ENCODE measurements at places on chromosomes 5 and 9.

DNA sequence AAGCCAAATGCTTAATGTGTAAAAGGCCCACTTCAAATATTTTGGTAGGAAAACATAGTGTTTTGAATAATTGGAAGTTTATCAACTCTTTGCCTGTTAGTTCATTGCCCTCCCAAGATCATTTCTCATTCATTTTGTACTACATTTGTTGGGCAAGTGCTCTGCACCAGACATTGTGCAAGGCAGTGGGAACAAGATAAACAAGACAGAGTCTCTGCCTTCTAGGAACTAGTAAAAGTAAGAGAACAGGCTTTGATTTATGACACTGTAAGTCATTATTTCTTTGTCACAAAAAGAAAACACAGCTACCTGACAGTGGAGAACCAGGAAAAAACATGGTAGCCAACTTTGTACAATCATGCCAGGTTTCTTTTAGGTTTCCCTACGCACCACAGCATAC is 63.7 kb upstream of the PAM start:
- DNase-seq: no peak

DNA sequence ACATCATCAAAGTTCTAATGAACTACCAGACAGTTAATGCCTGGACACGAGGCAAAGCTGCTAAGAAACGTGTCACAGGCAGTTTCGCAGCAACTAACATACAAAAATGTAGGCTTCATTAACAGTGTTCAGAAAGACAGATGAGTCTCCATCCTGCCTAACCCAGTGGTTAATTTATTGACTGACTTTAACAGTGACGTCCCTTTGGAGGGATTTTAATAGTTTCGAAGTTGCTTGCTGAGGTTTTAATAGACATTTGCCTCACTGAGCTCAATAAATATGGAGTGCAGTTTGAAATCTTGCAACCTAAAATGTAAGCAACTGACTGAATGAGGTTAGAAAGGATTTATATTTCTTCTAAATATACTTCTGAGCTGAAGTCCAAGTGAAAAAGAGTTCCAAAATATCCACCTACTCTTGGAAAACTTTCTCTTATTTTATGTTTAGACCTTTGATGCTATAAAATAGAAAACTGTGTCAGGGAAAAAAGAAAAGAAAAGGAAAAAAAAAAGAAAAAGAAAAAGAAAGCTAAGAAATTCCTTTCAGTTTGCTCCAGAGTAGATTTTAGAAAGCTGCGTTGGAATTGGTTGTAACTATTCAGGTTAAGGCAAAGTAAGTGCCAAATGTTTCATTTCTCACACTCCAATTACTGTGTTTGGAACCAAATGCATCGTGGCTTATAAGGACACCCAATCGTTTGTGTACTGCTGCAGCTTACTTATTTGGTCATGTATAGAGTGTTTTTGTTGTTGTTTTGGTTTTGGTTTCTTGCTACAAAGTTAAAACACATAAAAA is 2016.6 kb downstream of the MAT2B start:
- DNase-seq: no peak

DNA sequence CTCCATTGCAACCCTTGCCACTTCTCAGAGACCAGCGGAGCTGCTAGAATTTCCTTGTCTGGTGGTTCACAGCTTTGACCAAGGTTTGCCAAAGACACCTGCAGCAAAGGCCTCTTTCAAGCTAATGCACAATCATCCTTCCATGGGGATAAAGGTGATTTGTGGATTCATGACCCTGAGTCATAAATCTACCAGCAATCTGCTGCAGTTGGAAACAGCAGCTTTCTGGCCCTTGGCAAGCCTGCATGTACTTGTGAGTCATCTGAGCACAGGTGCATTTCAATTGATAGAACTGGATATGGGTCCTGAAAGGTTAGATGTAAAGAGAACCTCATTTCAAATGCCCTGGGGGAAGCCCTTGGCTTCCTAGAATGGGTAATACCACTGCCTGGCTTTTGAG is 21.6 kb upstream of the TCF7 start:
- DNase-seq: no peak

DNA sequence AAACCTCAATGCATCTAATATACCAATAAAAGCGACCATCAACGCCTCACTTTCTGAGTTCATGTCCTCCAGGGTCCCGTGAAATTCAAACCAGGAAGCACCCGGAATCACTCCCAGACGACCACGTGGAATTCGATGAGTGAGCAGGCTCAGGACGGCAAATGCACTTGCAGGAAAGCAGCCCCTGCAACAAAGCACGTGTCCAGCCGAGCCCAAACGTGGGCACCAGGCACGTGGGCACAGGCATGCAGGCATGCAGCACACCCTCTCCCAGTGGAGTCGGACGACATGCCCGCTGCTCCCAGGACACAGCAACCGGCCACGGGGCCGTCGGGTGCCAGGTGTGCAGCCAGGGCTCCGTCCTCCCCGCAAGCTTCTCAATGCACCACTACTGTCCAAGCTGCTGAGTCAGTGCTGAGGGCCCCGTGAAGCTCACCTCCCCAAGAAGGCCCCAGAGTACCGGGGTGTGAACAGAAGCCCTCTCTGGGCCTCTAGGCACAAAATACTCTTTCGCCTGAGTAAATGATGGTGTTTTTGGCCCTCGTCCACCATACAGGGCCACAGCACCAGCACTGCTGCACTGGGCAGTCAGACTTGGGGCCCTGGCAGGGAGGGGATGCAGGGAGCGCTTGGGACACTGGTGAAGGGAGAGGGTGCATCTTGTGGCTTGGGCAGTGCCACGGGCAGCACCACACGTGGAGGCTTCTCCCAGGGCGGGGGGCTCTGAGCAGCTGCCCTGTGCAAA is 87.6 kb downstream of the VAV2 start:
- DNase-seq: no peak

DNA sequence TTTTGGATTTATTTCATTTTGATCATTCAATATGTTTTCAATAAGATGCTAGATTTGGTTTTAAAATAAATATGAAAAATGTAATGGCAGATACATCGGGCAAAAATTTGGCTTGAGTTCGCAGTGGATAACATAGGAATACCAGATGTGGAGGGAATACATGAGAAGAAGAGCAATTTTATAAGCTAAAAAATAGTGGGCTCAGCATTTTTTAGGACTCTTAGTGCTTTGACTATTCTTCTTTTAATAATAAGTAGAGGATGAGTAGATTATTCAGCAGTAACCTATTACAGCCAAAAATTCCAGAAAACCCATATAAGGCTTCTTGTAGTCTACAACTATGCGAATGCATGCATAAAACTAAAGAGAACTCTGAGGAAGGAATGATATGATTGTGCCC is 22.8 kb upstream of the GHR start:
- no peak for DNase-seq

DNA sequence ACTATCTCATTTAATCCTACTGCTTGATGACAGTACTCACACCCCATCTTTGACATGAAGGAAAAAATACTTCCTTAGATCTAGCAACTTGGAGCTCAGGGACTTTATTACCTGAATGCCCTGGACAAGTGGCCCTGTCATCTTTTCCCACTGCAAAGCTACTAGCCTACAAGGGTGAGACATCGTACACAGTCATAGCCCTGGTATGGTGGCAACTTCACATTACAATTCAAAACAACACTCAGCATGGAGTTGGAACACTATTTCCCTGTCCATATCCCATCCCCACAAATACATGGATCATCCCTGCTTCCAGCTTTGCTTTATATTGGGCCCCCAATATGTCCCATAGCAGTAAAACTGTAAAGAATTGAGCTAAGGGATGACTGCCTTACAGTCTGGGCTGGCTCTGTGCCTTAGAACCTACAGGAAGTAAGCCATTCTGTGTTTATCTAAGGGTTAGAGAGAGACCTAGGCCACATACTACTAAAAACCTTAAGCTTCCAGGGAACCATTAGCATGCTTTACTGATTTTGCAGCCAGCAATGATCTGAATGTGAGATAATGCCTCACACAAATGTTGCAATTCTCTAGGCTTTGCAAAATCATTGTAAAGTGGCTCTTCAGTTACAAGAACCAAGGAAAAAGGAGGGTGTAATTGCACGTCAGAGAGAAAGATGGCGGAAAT is 55.9 kb downstream of the OTULIN start:
- no peak for DNase-seq

GRCh38 chr5:139881143-139881733 is 85.6 kb downstream of the PSD2 start:
- no peak for DNase-seq

GRCh38 chr5:154523104-154523503 is 45.1 kb upstream of the HAND1 start:
- no peak for DNase-seq

GRCh38 chr5:173781816-173782670 is 106.1 kb upstream of the CPEB4 start:
- DNase-seq: peak; percentile 92

DNA sequence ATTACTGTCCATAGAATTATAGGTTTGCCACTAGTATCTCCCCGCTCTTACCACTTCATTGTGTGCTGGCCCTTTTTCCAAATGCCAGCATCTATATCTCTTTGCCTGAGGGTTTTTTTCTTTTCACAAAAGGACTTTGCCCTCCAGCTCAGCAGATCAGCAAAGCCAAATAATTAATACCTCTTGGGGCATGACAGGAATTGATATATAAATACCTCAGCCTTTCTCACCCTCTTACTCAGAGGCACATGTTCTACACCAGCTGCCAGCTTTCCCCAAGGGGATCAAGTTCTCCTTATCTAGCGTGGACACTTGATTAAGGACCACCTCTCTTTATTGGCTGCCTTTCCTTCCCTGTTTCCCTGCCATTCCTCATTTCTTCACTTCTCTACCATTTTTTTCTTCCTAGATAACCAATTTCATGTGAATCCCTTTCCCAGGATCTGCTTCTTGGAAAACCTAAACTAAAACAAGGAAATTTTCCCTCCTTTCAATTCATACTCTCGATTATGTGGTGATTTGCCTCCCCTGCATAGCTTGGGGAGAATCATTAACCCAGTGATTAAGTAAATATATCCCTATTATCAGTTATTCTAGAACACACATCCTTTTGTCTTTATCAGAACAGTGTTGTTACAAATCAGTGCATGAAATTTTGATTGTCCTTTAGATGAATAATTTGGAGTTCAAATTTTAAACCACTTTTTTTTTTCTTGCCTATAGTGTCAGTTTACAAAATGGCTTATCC is 6.9 kb upstream of the NUDT12 start:
- DNase-seq: no peak

DNA sequence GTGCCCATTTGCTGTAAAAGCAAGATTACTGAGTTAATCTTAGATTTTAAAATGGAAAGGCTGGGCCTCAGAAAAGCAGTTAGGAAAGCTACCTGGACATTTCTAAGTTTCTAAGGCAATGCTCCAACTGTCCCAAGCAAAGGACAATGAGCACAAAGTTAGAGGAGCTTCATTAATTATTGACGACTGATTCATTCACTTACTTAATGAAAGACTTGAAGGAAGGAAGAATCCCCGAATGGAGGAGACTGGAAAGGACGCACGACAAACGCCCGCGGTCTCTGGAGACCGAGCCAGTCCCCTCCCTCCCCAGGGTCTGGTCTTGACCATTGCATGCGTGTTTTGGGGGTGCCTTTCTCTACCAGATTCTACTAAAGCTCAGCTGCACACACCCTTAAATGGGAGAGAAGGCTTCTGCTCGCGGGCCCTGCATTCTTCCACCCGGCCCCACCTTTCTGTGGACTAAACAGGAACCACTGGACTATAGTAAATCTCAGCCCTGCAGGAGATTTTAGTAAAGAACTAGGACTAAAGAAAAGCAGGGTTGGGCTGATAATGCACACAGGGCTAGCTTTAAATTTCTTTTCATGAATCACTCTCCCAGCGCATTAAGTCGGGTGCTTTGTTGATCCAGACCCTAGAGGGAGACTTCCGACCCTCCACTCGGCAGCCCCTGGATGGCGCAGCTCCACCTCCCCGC is 44.8 kb downstream of the CTSL start:
- no peak for DNase-seq

DNA sequence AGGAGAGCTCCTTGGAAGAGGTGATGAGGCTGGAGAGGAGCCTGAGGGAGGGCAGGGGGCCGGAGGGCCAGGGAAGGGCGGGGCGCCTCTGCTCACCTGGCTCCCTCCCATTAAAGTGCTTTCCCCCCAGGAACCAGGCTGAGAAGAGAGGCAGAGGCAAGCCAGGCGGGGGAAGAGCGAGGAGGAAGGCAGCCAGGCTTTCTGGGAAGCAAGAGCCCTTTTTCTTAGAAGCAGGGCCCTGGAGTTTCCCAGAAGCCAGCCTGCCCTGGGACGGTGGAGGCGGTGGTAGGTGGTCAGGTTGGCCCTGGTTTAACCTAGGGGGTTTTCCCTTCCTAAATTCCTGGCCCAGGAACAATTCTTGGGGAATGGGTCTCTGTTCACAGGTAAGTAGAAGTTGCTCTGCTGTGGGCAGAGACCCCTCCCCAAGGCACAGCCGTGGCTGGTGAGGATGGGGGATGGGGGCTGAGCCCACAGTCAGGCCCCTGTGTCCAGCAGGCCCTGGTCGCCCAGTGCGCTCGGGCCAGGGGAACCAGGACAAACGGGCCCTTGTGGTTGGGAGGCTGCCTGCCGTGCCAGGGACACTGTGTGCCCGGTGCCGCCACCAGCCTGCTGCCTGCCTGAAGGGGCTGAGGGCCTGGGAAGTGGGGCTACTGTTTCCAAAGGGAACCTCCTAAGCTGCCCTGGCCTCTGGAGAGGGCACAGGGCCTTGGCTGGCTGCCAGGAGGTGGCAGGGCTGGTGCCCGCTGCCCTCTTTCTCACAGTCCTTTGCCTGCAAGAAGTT is 16.6 kb upstream of the RALGDS start:
- no peak for DNase-seq

DNA sequence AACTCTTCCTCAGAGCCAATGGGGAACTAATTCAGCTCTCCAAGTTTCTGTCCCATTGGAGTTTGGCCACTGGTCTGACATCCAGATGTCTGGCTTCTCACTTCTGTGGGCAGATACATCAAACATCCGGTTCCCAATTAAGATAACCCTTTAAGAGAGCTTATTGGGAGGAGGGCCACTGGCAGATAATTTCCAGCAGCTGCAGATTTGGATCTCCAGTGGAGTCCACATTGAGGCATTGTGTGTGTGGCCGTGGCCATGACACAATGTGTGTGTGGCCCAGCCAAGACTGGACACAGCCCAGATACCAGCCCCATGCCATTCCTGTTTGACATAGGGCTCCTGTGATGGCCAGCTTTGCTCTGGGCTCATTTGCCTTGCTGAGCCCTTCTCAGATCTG is 110.5 kb upstream of the MAP1B start:
- DNase-seq: no peak

All from cardiac septum (tissue), 1 donor.